ENCODE measurements at places on chromosomes 11 and 22.

GRCh38 chr11:106523921-106524320 lies 446.5 kb downstream of the AASDHPPT start:
- DNase-seq = no peak
- H3K4me1 ChIP-seq = no peaks in the 10 kb centered on the region
- no peaks in the 10 kb centered on the region for H3K27me3 ChIP-seq
- H3K4me3 ChIP-seq = no peak overlapping the region

- no peak for DNase-seq
- peaks cover 38% of the 10 kb centered on the region for H3K36me3 ChIP-seq
- no peak overlapping the region for H3K4me3 ChIP-seq
These were observed 26.8 kb upstream of the PHLDA2 start for GRCh38 chr11:2955906-2956476.

GRCh38 chr11:60993615-60994014 lies 22.1 kb downstream of the CD6 start:
- no peak overlapping the region for H3K27ac ChIP-seq
- H3K4me1 ChIP-seq = no peaks in the 10 kb centered on the region
- DNase-seq = no peak
- no peak overlapping the region for H3K4me3 ChIP-seq
- peaks cover 63% of the 10 kb centered on the region for H3K27me3 ChIP-seq

- no peak overlapping the region for H3K27ac ChIP-seq
- no peak for DNase-seq
- peaks cover 72% of the 10 kb centered on the region for H3K36me3 ChIP-seq
These were observed 32.5 kb downstream of the NADSYN1 start for GRCh38 chr11:71485466-71485865.

DNA sequence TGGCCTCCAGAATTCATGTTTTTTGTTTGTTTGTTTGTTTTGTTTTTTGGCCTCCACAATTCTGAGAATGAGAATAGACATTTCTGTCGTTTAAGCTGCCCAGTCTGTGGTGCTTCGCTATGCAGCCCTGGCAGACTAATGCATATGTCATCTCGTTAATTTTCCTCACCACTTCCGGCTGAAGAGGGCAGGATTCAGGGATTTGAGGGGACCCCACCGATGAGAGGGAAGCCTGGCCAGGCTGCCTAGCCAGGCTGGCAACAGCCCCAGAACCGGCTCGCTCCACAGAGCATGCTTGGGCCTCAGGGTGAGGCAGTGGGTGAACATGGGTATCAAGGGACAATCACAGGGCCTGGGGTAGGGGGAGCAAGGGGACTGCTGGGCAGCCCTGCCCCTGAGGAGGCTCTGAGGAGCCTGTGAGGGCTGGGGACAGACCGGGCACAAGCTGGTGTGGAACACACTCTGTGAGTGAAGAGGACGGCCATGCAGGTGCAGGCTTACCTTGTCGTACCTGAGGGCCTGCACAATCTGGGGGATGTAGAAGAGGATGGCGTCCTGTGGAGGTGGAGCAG lies 47.8 kb upstream of the SERPIND1 start:
- no peaks in the 10 kb centered on the region for H3K27me3 ChIP-seq
- no peak overlapping the region for H3K4me3 ChIP-seq
